ENCODE measurements at places on chromosomes 5 and 9.

DNA sequence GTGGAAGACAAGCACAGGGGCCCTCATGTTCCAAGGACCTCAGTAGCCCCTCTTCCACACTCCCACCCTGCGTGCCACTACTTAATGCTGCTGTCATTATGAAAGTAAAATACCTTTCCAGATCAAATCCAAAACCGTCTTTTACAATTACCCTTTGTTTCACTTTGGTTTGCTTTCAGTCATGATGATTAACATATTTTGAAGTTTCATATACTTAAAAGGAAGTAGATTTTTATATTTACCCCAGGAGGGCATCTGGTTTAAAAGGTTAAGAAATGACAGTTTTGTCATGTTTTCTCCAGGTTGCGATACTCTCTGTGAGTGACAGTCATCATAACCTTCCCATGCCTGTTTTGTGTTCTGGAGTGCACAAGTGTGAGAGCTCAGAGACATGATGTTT is 13.5 kb upstream of the MAP1B start:
- DNase-seq, result no peak

GRCh38 chr9:131937451-131937850 is 142.2 kb downstream of the MED27 start:
- DNase-seq, result no peak

DNA sequence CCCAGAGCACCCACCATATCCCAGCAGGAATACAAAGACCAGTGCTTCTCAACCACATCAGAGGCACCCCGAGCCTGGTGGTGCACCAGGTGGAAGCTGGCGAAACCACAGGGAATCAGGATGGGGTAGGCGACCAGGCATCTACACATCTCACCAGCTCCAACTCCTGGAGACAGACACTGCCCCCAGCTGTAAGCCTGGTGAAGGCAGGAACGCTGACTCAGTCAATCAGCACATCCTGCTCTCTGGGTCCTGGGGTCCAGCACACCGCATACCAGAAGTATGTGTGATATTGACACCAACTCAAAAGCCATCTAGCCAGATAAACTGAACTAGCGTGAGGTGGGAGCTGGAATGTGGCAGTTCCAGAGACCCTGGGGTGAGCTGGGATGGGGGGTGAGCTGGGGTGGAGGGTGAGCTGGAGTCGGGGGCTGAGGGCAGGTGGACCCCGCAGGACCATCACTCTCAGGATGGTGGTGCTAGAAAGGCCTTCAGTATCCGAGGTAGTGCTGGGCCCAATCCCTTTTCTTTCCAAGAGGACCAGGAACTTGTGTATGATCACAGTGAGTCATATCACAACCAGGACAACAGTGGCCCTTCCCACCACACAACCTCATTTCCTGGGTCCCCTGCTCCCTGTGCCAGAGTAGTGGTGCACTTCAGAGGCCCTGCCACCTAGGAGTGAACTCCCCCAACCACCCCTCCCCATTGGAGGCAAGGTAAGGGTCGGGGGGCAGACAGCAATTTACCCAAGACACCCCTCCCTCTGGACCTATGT is 2.5 kb downstream of the DBN1 start:
- DNase-seq, result no peak

DNA sequence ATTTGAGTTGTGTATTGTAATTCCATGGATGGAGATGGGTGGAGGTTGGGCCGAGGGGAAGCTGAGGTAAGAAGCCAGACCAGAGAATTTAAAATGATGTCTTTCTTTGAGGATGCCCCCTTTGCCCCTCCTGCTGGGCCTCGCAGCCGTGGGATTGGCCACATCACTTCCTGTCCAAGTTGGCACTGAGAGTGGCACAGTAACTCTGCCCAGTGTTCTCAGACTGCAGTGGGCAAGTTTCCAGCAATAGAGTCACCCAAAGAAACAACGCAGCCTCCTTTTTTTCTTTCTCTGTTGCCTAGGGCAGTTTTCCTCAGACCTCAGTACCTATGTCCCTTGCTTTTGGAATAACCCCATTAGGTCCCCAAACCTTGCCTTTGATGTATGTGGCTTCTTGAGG is 306.6 kb upstream of the DMRT1 start:
- no peak for DNase-seq

DNA sequence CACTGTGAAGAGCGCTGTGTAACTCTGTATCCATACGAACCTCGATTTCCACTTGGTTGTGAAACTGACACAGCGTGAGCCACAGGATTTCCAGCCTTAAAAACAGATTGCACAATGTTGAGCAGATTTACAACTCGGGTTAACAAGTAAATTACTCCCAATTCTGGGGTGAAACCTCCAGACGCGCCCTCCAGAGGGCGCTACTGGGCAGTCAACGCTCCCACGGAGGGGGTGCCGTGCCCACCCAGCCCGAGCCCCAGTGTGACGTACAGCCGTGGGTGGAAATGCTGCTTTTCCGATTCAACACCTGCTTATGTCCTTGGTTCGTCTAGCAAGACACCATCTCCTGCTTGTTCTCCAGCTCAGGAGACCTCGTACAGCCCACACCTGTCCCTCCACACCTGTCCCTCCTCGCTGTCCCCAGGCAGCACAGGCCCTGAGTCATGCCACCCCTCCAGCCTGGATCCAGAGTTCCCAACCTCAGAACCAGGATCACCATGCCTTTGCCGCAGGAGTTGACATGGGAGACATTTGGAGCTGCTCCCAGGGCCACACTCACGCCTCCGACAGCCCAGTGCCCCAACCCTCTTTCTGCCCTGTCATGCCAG is 34.4 kb upstream of the SLC6A3 start:
- peak; percentile 23 for DNase-seq

DNA sequence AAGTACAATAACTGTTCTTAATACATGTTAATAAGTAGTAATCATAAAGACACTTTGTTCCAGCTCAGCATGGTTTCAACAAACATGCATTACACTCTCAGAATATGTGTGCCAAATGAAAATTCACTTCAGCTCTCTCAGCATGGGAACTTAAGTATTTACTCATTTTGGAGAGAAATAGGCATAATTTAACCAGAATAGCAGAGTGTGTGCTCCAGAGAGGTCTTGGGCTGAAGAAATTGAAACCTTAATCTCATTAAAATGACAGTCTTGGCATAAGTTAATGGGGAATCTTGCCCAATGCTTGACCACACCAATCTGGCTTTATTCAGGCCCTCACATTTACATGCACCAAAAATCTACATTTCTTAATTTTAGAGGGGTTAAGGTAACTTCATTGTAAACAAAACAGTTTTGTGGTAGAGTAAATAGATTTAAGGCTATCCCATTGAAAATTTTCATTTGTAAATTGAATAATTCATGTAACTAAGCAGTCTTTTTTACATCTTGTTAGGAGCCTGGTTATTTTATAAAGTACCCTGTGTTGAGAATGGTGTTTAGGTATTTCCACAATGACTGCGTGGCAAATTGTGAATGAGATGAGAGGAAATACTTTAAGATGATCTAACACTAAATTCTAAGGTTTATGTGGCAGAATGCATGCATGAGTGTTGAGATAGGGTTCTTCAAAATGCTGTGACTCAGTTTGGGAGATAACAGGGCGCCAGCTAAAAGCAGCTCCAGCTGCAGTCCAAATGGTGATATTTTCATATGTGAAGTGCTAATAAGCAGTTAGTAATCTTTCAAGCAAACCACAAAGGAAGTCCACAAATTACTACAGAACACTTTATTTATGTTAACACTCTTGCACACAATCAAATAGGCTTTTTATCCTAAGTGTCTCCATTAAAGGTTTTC is 11.3 kb upstream of the LOX start:
- no peak for DNase-seq

DNA sequence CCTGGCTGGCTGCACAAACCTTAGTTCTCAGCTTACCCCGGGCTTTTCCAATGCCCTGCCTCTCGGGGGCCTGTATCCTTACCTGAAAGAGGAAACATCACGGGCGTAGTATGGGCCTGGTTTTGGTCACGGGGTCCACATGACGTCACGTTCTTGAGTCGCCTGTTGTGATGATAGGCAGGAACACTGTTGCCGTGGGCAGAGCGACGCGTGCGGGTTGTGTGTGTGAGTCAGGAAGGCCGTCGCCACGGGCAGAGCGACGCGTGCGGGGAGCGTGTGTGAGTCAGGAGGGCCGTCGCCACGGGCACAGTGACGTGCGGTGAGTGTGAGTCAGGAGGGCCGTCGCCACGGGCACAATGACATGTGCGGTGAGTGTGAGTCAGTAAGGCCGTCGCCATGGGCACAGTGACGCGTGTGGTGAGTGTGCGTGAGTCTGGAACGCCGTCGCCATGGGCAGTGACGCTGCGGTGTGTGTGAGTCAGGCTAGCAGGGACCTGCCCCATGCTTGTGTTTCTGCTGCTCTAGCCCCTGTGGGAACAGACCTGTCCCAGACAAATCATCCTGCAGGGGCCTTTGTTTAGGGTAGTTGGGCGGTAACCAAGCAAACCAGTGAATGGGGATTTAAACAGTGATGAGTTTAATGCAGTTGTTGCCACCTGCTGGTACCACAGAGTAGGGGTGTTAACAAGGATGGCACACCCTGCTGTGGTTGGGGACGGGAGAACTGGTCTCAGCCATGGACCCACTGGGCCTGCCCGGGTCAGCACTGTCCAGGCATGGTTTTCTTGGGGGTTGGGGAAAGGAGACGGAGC is 19.8 kb downstream of the TRIP13 start:
- DNase-seq, result no peak

GRCh38 chr5:56168066-56168478 is 65.1 kb downstream of the ANKRD55 start:
- no peak for DNase-seq

DNA sequence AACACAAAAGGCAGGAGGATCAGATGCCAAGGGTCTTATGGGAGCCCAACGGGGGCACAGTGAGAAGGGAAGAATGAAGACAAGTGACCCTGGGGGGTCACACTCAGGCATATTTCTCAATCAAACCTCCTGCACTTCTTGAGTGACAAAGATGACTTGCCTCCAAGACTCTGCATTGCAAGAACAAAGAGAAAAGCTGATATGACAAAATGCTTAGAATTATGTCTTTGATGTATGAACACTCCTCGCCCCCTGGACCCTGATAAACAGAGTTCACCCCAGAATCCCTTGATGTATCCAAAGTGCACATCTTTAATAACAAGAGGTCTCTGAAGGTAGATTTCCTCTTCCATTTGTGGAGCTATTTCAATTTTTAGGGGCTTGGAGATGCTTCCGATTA is 146.5 kb downstream of the C5orf15 start:
- DNase-seq, result no peak

DNA sequence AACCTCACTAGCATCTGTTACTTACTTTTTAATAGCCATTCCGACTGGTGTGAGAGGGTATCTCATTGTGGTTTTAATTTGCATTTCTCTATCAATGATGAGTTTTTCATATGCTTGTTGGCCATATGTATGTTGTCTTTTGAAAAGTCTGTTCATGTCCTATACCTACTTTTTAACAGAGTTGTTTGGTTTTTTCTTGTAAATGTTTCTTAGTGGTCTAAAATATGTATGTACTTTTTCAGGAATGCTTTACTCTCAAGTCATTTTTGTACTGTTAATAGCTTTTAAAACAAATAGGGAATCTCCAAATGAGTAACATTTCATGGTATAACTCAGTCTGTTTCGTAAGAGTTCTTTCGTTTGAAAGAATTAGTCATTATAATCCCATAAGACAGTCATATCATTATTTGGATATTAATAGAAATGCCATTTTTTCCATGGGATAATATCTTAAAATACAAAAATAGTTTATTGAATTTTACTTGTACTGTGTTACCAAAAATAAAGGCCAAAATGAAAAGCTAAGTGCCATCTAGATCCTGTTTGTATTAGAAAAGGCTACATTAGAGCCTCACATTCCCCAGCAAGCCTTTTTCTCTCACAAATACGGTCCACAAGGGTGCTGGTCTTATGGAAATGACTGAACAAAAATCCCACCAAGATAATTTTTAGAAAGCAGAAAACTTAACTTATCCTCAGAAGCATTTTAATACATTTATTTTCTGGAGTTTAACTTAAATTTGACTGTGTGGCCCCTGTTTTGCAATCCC is 247.7 kb downstream of the PJA2 start:
- no peak for DNase-seq

DNA sequence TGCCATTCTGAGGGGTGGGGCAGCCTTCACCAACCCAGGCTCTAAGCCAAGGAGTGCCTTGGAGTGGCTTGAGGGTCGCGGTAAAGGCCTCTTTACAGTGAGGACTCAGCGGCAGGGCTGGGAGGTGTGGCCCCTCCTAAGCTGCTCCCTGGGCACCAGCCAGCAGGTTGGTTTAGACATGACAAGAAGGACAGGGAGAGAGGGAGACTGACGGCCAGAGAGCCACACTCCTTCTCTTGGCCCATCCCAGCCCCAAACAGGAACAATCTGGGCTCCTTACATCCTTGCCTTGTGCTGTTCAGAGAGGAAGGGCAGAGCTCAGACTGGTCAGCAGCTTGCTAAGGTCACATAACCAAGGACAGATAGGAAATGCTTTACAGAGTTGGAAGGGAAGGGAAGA is 94.5 kb downstream of the LMX1B start:
- DNase-seq, result no peak

DNA sequence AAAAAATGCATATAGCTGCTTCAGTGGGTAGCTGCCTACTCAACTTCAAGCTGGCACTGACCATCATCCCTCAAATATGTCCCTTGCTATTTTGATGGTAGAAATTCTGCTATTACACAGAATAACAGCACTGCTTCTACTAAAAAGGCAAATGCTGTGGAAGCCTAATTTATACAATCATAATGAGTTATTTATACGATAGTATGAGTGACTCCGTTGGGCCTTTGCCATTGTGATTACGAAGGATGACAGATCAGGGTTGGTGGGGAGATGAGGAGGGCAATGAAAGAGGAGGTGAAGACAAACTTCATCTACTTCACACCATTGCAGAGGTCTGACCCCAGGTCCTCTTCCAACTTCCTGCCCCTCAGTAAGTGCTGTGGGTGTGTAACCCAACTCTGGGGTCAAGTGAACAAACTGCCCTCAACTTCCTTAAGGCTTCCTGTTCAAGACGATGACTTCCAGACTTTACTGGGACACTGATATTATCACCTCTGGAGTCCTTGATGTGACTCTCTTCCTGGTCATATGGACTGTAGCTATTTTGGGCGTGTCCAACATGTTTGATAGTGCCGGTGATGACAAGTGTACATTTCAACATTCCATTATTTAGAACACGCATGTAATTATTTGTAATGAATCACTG is 74.1 kb upstream of the RPS23 start:
- no peak for DNase-seq

- DNase-seq, result no peak
Measured at GRCh38 chr5:10400831-10401230, 40.8 kb upstream of the ROPN1L start.

All from activated gamma-delta T cell (primary cell).